NCI-H748 treated with DMSO at 0.1 percent for 48 hours (cell line): ENCODE measurements at places on chromosomes 1 and 21.

DNA sequence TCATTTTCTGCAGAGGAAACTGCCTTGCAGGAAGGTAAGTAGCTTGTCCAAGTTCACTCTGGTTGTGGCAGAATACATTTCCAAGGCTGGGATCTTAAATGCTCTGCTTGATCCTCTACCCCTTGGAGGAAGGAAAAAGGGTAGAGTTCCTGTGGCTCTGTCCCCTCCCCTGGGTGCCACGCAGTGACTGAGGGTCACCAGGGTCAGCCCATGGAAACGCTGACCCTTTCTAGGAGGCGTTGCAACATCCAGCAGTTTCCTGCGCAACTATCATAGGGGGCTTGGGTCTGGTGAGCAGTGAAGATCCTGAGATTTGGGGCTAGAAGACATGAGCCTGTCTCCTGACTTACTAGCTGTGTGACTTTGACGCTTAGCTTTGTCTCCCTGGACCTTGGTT, 29.4 kb upstream of the EPS8L3 start:
- no peak for DNase-seq

DNA sequence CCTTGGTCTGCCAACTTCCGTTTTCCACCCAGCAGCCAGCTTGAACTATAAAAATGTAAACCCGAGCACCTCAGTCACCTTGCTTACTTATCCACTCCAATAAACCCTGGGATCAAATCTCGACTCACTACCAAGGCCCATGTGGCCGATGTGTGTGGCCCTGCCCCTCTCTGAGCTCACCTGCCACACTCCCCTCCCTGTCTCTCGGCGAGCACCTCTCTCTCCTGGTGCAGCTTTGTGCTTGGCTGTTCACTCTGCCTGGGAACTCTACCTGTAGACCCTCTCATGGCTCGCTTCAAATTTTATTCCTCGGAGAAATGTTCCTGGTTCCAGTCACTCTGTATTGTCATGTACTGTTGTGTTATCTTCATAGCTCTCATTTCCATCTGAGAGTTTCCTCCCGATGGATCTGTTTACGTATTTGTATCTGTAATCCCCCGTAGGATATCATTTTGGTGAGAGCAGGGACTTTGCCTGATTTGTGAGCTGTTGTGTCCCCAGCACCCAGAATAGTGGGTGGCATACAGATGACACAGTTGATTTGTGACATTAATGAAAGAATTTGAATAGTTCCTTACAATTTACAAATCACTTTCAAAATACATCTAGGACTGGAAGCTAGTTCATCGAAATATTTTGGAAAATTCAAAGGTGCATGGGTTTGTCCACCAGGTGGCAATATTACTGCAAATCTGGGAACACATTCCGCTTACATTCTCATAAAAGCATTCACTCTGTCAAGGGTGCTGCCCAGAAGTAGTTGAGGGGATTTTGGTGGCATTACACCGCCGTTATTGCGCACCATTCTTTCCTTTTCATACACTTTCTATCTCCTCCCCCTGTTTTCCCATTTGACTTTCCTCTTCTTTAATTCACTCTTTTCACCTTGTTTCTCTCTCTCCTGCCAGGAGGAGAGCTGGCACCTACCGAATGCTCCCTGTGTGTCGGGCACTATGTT, 95.3 kb downstream of the ABCA4 start:
- DNase-seq = no peak

- peak; percentile 52 for DNase-seq
Observed at GRCh38 chr1:230310381-230311163, 115.6 kb downstream of the PGBD5 start.

DNA sequence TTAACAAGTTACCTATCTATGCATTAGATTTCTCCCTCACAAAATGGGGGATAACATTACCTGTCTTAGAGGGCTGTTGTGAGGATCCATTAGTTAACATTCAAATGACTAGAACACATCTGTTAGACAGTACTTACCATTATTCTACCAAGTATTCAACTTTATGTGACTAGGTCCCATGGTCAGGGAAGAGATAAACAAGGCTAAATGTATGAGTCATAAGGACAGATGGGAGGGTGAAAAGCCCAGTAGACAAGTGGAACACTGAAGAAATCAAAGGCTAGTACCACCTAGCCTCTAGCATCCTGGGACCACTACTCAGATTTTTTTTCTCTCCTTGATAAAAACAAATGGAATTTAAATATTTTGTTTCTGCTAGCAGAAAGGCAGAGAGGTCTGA, 9.0 kb upstream of the VHLL start:
- no peak for DNase-seq

GRCh38 chr1:234659538-234659937, 49.6 kb upstream of the IRF2BP2 start:
- DNase-seq = no peak

GRCh38 chr1:31041529-31041928, 24.0 kb downstream of the PUM1 start:
- DNase-seq = no peak

DNA sequence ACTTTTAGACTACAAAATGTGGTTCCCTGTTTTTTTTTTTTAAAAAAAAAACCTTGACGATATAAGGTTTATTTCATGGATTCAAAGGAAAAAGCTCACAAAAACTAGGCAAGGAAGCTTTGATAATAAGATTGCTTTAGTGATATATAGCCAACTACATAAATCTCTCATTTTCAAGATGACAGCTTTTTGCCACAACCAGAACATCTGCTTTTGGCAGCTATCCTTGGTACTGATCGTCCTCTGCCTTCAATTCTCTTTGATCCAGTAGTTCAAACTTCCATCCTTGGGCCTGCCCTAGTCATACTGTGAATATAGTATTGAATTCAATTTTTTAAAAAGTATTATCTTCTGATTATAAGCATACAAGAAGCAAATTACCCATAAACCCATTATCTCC, 72.9 kb upstream of the CD53 start:
- no peak for DNase-seq

DNA sequence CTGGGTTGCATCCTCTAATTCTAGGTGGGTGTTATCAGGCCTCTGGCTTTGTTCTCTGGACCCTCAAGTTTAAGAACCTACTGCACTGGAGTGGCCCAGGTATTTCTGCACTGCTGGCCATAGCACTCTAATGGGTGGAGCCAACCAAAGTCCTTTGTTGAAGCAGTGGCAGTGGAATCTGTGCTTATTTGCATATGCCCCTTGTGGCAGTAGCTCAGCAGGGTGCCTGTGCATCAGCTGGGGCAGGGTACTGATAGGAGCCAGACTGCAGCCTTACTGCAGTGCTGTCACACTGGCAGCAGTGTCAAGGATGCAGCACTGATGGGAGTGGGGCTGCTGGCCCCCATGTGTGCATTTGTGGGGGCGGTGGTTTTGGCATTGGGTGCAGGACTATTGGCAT, 660.6 kb downstream of the LRRIQ3 start:
- no peak for DNase-seq

- DNase-seq = no peak
Observed at GRCh38 chr21:44994047-44994694, 54.3 kb downstream of the SLX9 start.

GRCh38 chr1:1510912-1511532, 940 bp upstream of the ATAD3A start:
- DNase-seq = peak; percentile 37

- DNase-seq = peak; percentile 7
Observed at GRCh38 chr1:32500387-32501209, 35.7 kb downstream of the ZBTB8B start.

GRCh38 chr1:178353524-178353923, 143.2 kb downstream of the CLEC20A start:
- DNase-seq = no peak

DNA sequence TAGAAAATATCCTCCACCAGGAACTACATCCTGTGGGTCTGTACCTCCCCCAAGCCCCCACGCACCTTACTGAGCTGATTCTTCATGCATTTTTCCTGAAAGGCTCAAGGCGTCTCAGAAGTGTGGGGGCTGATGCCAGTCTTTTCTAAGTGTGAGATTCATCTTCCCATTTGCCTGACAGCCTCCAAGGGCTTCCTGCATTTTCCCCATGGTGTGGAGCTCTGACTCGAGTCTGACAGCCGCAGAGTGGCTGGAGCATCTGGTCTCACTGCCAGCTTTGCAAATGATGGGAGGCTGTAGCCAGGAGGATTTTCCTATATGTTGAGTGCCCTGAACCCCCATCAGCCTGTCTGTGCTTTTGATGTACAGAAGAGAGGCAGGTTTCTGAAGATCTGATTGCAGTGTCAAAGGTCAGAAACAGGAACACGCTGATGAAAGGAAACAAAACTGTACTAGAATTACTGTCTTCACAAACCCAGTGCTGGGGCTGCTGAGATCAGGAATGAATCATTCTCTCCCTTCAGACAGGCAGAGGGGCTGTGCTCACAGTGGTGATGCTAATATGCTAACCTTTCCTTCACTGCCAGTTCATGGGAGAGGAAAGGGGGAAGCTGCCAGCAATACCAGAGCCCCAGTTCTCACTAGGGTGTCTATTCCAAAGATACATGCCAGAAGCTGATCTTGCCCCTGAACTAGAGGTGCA, 201.5 kb upstream of the C1orf174 start:
- no peak for DNase-seq

- no peak for DNase-seq
Observed at GRCh38 chr1:27086026-27086425, 68.9 kb downstream of the SLC9A1 start.

DNA sequence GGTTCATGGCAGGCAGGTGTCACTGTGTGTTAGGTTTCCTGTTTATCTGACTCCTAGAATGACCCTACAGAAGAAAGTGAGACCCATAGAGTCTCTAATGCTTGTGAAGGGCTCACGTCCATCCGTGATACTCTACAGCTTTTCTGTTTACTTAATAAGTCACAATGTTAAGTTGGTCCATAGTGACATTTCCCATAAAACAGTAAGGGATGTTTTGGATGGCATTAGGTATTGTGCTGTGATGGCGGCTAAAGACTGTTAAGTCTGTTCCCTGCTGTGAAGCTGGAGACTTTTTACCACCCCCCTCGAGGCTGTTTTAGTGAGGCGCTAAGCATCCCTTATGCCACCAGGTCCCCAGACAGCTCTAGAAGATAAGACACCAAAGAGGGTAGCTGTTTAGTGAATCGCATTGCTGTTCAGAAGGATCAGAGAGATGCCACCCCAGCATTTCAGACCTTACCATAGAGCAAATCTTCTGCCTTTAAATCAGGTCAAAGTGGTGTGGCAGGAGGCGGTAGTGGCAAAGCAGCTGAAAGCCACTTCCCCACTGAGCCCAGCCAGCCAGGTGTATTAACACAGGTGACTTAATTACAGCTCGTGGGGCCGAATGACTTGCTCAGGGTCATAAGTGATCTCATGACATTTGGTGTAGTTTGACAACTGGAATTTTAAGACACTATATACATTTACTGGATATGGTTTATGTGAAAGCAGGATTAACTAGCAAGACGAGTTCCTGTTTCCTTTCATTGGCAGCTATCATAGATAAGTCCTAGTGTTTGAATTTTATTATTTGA, 25.0 kb downstream of the SLC37A1 start:
- DNase-seq = peak; percentile 43

- no peak for DNase-seq
Observed at GRCh38 chr1:203145321-203146041, 18.0 kb downstream of the ADORA1 start.

GRCh38 chr1:208243527-208243966, 637 bp downstream of the PLXNA2 start:
- DNase-seq = no peak

- DNase-seq = no peak
Observed at GRCh38 chr1:114090738-114091505, 62.7 kb downstream of the SYT6 start.

DNA sequence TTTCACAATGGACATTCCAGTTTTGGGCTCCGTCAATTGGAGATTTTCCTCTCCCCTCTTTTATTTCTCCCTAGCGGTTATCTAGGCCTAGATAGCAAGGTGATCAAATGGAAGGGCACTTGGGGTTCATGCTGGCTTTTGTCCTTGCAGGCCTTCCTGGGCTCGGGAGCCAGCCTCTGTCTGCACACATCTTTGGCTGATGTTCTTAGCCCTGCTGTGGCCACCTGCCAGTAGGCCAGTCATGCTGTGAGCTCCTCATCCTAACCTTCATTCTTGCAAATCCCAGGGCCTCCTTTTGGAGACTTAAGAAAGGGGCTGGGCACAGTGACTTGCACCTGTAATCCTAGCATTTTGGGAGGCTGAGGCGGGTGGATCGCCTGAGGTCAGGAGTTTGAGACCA, 13.5 kb downstream of the TIE1 start:
- no peak for DNase-seq

DNA sequence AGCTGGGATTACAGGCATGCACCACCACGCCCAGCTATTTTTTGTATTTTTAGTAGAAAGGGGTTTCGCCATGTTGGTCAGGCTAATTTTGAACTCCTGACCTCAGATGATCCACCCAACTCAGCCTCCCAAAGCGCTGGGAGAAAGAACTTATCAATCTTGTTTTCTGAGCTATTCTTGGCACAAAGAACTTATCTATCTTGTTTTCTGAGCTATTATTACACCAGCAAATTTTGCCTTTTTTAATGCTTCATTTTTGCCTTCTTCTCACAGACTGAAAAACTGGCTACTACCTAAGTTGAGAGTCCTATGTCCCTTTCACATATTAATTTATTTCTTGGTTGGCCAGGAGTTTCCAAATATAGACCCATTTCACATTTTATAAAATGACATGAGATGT, 9.3 kb downstream of the SLC16A1 start:
- no peak for DNase-seq

DNA sequence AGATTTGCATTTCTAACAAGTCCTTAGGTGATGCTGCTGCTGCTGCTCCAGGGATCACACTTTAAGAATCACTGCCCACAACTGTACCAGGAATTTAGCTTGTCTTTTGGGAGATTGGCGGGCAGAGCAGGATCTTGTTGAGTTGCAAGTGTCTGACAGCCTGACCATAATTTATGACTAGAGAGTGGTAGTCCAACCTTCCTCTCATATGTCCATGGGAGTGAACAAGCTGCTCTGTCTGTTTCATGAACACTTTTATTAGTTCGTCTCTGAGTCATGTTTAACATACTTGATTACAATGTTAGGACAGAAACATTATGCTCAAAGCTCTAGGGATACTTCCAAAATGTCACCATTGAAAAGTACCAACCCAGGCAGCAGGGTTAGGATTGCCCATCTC, 169.6 kb downstream of the TGFB2 start:
- no peak for DNase-seq

DNA sequence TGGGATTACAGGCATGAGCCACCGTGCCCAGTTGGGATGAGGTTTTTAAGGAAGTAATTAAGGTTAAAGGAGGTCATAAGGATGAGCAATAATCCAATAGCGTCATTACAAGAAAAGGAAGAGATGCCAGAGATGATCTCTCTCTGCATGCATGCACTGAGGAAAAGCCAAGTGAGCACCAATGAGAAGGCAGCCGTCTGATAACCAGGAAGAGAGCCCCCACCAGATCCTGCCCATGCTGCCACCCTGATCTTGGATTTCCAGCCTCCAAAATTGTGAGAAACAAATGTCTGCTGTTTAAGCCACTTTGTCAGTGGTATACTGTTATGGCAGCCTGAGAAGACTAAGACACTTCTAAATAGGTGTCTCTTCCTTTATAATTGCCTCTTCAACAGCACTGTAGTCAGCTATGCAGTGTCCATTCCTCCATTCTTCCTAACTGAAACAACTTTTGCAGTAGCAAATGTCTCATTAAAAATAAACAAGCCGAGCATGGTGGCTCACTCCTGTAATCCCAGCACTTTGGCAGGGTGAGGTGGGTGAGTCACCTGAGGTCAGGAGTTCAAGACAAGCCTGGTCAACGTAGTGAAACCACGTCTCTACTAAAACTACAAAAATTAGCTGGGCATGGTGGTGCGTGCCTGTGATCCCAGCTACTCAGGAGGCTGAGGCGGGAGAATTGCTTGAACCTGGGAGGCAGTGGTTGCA, 216.2 kb upstream of the RUNX1 start:
- DNase-seq = no peak

GRCh38 chr1:245880754-245881403, 626.2 kb downstream of the SMYD3 start:
- DNase-seq = no peak
